T-helper 2 cell treated with Interferon-gamma antibody and Interleukin-4, amounts not matched to agents 100 ng/mL and 5 ng/mL, for 36 hours (primary cell): ENCODE measurements at places on chromosomes 1 and 21. TPM values are rescaled to one million over a fixed set of nuclear protein-coding genes. Genes with fewer than 3 reads are reported as not detected.

GUCA2A gene
- total RNA-seq, result not detected in 2 replicates

CHODL gene
- total RNA-seq, result not detected in 2 replicates

PRAMEF33 gene
- total RNA-seq, result not detected in 2 replicates

FMN2 gene
- not detected in 2 replicates for total RNA-seq

PRELP gene
- not detected in 2 replicates for total RNA-seq

ATP6V1G3 gene
- total RNA-seq, result not detected in 2 replicates

DMRTA2 gene
- not detected in 2 replicates for total RNA-seq

LDLRAD1 gene
- total RNA-seq, result not detected in 2 replicates

ADAMTSL4 gene
- 0.39 and 0.41 TPM in 2 replicates for total RNA-seq

C1orf185 gene
- not detected in 2 replicates for total RNA-seq

HSPB7 gene
- total RNA-seq, result not detected in 2 replicates

ATP1A2 gene
- total RNA-seq, result not detected in 2 replicates

ATAD3C gene
- 0.16 and 0.93 TPM in 2 replicates for total RNA-seq

OPTC gene
- total RNA-seq, result not detected in 2 replicates

S100A4 gene
- total RNA-seq, result 871 and 885 TPM in 2 replicates

DNAJC28 gene
- 0.23 TPM in 1 of 2 replicates, not detected in the other for total RNA-seq

FGR gene
- 0.14 and 0.23 TPM in 2 replicates for total RNA-seq

TRIM46 gene
- total RNA-seq, result 15.2 and 17.3 TPM in 2 replicates

CRYAA gene
- not detected in 2 replicates for total RNA-seq

C1orf141 gene
- not detected in 2 replicates for total RNA-seq

GOLT1A gene
- total RNA-seq, result not detected in 2 replicates

ID3 gene
- total RNA-seq, result 19.0 and 19.5 TPM in 2 replicates

TP73 gene
- total RNA-seq, result 2.6 and 2.7 TPM in 2 replicates

OR2L8 gene
- 0.30 TPM in 1 of 2 replicates, not detected in the other for total RNA-seq

PDPN gene
- not detected in 2 replicates for total RNA-seq

MAST2 gene
- total RNA-seq, result 28.3 and 31.1 TPM in 2 replicates

LACTBL1 gene
- not detected in 2 replicates for total RNA-seq

SLC30A2 gene
- total RNA-seq, result not detected in 2 replicates

SH2D5 gene
- total RNA-seq, result 0.07 TPM in 1 of 2 replicates, not detected in the other

SH2D1B gene
- not detected in 2 replicates for total RNA-seq

PAPPA2 gene
- total RNA-seq, result 0.07 TPM in 1 of 2 replicates, not detected in the other

ESRRG gene
- not detected in 2 replicates for total RNA-seq

LCE1A gene
- not detected in 2 replicates for total RNA-seq

SPRR2B gene
- not detected in 2 replicates for total RNA-seq

RCC2 gene
- 140 and 142 TPM in 2 replicates for total RNA-seq

RRAGC gene
- 15.9 TPM in 2 replicates for total RNA-seq

HRNR gene
- not detected in 2 replicates for total RNA-seq

C21orf58 gene
- total RNA-seq, result 50.0 and 50.3 TPM in 2 replicates

OR2T2 gene
- total RNA-seq, result not detected in 2 replicates
